Pancreas (tissue), 10 donors: ENCODE measurements at places on chromosomes 11 and 22.

GRCh38 chr22:37230673-37231405, 13.2 kb downstream of the RAC2 start:
- DNase-seq = no peak

DNA sequence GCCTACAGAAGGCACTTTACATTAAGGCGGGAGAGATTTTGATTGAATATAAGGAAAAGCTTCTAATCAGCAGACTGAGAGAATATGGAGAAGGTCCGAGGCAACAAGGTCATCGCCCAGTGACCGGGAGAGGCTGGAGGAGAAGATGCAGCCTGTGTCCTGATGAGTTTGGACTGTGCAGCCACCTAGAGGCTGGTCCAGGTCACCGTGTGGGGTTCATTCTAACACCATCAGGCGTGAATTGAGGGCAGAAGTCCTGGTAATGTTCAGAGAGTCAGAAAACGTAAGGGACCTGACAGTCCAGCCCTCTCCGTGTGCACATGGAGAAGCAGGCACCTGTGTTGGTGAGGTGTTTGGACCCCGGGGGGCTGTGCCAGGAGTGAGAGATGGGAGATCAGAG, 102.7 kb downstream of the FEZ1 start:
- DNase-seq = no peak

- peak; percentile 65 for DNase-seq
These were observed 1.4 kb upstream of the PIM3 start for GRCh38 chr22:49958931-49959781.

DNA sequence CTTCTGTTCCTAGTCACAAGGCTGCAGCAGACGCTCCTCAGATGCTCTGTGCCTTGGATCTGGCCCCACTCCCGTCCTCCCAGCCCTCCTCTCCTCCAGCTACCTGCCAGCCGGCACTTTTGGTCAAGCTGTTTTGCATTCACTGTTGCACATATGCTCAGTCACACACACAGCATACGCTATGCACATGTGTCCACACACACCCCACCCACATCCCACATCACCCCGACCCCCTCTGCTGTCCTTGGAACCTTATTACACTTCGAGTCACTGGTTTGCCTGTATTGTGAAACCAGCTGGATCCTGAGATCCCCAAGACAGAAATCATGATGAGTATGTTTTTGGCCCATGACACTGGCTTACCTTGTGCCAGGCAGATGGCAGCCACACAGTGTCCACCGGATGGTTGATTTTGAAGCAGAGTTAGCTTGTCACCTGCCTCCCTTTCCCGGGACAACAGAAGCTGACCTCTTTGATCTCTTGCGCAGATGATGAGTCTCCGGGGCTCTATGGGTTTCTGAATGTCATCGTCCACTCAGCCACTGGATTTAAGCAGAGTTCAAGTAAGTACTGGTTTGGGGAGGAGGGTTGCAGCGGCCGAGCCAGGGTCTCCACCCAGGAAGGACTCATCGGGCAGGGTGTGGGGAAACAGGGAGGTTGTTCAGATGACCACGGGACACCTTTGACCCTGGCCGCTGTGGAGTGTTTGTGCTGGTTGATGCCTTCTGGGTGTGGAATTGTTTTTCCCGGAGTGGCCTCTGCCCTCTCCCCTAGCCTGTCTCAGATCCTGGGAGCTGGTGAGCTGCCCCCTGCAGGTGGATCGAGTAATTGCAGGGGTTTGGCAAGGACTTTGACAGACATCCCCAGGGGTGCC, 109.8 kb downstream of the BCR start:
- peak; percentile 69 for DNase-seq

DNA sequence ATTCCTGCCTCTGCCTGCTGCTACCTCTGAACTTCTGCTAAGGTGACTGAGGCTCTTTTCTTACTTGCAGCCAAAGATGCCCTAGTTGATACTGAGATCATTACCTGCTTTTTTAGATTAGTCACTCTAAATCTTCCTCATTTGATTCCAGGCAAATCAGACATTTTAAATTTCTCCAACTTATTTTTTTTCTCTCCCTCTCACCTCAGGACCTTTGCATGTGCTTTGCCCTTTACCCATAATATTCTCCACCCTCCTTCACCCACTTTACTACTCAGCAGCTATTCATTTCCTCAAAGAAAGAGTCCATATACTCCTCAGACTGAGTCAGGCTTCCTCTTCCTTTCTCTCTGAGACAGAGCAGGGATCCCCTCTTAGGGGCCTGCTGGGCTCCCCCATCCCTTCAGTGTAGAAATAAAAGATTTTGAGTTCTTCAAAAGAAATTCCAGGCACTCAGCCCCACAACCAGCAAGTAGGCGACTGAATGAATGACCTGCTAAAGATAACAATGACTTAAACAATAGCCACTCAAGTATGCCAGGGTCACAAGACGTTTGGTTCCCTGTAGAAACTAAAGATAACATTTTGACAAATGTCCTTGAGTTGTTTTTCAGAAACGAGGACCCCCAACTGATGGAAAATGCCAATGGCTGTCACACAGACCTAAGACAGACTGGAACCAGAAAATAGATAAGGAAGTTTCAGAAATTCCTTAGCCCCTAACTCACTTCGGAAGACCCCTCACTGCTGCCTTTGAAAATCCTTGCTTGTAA, 104.2 kb downstream of the MTNR1B start:
- no peak for DNase-seq
